ENCODE measurements at places on chromosomes 1 and 21.

DNA sequence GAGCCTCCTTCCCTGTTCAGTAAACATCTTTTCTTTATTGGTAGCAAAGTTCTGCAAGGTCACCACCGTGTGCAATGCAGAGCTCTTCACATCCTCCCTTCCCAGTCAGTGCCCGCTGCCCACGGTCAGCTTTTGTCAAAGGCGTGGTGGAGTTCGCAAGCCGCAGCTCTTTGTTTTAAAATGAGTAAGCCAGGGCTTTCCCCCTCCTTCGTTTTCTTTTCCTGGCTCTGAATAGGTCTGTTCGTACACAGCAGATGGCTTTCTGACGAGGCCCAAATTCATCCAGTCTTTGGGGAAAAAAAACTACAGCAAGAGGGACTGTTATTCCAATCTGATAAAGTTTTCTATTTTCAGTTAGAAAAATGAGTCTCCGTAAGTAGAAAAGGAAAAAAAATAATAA lies 153.2 kb downstream of the LRIG2 start:
- DNase-seq, result peak; percentile 16

DNA sequence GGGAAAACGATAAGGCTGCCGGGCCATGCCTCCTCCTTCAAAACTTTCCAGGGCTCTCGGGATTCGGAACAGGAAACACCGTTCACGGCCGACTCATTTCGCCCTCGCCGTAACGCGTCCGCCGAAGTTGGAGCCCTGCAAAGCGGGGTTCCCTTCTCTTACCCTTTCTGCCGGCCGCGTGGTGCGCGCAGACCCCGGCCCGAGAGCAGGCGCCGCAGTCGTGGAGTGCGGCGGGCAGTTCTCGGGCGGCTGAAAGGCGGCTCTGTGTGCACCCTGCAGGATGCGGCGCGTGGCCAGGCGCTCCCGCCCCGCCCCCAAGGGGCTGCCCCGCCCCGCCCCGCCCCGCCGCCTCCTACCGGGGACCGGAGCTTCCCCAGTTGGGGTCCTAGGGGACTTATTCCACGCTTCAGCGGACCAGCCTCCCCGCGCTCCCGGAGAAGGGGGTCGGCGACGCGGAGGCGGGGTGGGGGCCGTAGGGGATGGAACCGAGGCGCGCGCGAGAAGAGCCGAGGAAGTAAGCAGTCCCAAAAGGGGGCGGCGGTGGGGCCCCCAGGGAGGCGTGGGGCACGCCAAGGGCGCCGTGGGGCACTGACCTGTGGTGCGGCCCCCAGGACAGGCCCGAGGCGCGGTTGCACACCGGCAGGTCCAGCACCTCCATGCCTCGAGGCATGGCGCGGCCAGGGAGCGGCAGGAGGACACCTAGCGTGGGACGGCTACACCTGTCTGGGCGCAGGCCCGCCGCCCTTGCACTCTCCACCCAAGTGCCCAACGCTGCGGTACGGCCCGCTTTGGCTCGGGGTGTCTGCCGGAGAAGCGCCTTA lies at the start of gene MCOLN2:
TSS of gene MCOLN2 (minus strand) at position 268 of the 821 bp plus-strand sequence. CDS start at position 27, 241 bp downstream.
- peak; percentile 90 for DNase-seq

- DNase-seq, result peak; percentile 79
Measured at GRCh38 chr1:202807926-202808757, at the start of gene KDM5B. Gene KDM5B, minus strand, starts transcription at chr1:202808421. Its CDS starts 116 bp downstream, at chr1:202808305.

- no peak for DNase-seq
Measured at GRCh38 chr1:213982289-213982671, 5.5 kb upstream of the PROX1 start.

- DNase-seq, result no peak
Measured at GRCh38 chr1:110707232-110707631, 32.5 kb upstream of the KCNA3 start.

- no peak for DNase-seq
Measured at GRCh38 chr1:54885237-54885679, 1.7 kb downstream of the DHCR24 start.

- DNase-seq, result no peak
Measured at GRCh38 chr1:157240495-157241184, 102.4 kb upstream of the ETV3 start.

DNA sequence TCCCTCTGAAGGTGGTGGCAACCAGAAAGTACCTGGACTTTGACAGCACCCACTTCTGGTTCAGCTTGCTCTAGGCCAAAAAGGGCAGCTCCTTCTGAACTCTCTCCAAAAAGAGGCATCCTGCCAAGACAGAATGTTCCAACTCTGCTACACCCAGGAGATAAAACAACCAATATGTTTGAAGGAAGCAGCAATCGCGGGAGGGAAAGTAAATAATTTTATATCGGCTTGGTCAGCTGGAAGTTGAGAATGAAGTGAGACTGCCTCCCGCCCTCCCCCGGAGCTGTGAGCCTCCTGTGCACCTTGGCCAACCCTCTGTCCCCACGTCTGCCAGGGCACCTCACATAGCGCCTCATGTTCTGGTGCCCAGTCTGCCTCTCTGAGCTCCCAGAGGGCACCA lies 130.3 kb upstream of the ATP1A1 start:
- DNase-seq, result no peak

- peak; percentile 57 for DNase-seq
Measured at GRCh38 chr1:21337928-21338572, 47.8 kb upstream of the ECE1 start.

- no peak for DNase-seq
Measured at GRCh38 chr1:23103001-23103889, 65.4 kb downstream of the LUZP1 start.

DNA sequence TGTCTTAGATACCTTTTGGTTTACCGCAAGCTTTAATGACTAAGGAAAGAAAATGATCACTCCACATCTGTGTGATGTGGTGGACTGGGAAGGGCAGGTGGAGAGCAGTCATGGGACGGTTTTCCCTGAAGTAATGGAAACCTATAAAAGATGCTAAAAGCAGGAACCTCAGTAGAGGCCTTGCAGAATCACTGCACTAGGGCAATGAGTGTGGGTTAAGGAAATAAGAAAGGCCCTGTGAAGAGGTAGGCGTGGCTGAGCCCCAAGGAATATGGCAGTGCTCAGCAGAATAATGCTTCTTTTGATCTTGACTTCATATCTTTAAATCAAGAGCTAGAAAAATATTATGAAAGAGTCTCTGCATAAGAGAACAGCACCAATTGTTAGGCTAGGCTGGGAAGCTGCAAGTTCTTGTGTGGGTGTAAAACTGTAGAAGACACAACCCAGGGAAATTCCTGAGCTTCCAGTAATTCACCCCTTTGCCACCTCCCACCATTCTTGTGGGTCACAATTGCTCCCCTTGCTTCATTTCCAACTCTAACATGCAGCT lies 49.9 kb downstream of the CLCA4 start:
- DNase-seq, result no peak

GRCh38 chr1:98675282-98675681 lies 13.8 kb downstream of the SNX7 start:
- no peak for DNase-seq

DNA sequence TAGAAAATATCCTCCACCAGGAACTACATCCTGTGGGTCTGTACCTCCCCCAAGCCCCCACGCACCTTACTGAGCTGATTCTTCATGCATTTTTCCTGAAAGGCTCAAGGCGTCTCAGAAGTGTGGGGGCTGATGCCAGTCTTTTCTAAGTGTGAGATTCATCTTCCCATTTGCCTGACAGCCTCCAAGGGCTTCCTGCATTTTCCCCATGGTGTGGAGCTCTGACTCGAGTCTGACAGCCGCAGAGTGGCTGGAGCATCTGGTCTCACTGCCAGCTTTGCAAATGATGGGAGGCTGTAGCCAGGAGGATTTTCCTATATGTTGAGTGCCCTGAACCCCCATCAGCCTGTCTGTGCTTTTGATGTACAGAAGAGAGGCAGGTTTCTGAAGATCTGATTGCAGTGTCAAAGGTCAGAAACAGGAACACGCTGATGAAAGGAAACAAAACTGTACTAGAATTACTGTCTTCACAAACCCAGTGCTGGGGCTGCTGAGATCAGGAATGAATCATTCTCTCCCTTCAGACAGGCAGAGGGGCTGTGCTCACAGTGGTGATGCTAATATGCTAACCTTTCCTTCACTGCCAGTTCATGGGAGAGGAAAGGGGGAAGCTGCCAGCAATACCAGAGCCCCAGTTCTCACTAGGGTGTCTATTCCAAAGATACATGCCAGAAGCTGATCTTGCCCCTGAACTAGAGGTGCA lies 201.5 kb upstream of the C1orf174 start:
- no peak for DNase-seq

DNA sequence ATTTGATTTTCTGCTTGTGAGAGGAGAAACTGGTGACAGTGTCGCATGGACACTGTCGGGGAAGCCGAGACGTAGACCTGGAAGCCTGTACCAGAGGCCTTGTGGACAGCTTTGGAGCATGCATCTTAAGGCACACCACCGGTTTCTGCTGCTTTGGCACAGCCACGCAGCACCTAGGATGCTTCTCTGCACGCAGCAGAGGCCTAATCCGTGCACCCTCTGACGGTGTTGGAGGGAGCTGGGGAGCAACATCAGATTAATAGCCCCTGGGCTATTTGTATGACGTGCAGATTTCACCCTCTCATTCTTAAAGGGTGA lies 30.3 kb downstream of the TEX35 start:
- DNase-seq, result no peak

DNA sequence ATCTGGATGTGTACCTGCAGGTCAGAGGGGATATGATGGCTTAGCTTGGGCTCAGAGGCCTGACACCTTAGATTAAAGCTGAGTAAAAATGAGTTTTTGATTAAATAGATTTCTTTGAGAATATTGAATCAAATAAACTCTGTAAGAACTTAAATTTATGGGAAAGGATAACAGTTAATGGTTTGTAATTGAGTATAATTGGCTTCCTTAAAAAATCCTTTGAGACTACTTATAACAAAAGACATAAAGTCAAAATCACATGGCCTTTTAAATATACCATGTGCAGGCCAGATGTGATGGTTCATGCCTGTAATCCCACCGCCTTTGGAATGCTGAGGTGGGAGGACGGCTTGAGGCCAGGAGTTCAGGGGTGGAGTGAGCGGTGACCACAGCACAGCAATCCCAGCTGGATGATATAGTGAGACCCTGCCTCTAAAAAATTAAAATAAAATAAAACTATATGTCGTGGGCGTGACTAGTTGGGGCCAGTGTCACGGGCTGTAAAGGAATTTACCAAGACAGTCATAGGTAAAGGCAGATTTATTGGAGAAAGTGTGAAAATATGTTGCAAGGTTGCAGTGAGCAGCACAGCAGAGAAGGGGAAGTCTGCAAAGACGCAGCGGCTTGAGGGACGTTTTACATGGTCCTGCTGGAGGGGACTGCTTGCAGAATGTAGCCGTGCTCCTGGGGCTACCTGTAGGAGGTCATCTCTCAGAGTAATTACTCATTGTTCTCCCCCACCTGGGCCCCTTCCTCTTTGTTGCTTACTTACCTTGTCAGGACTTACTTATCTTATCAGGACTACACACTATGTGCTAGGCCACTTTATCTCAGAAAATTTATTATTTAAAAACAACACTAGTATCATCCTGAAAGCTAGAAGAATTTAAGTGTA lies 122.3 kb downstream of the ZMYM4 start:
- DNase-seq, result no peak

- DNase-seq, result no peak
Measured at GRCh38 chr21:38798481-38798882, 7.2 kb upstream of the ETS2 start.

- DNase-seq, result no peak
Measured at GRCh38 chr1:245762396-245762910, 607.7 kb downstream of the KIF26B start.

- DNase-seq, result no peak
Measured at GRCh38 chr21:22444990-22445389, 1446.8 kb downstream of the NCAM2 start.

- peak; percentile 55 for DNase-seq
Measured at GRCh38 chr21:32463889-32464300, 51.4 kb downstream of the EVA1C start.

DNA sequence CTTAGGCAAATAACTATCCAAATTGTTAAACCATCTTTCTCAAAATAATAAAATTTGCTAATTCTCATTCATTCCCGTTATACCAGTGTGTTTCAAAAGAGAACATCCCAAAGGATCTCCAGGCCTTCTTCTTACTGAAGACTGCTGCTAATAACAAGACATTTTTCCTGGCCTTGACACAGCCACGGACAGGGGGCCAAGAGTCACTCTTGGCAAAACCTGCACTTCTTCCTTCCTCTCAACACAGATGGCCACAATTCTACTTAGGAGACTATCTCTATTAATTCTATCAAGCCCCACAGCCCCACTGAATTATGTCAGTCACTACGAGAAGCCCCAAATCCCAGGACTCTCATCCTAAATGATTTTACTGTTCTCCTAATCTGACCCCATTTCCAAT lies 86.0 kb downstream of the EVI5 start:
- DNase-seq, result no peak

- no peak for DNase-seq
Measured at GRCh38 chr1:77841574-77841973, 46.9 kb upstream of the NEXN start.

- no peak for DNase-seq
Measured at GRCh38 chr1:96445302-96445701, 276.3 kb upstream of the PTBP2 start.

GRCh38 chr21:42079008-42079938 lies 8.2 kb downstream of the UMODL1 start:
- DNase-seq, result no peak

- DNase-seq, result no peak
Measured at GRCh38 chr1:202662081-202662480, 48.2 kb downstream of the SYT2 start.

GRCh38 chr21:33259995-33260394 lies 6.2 kb upstream of the IL10RB start:
- DNase-seq, result no peak

GRCh38 chr1:58108783-58109182 lies 437.7 kb downstream of the OMA1 start:
- no peak for DNase-seq

DNA sequence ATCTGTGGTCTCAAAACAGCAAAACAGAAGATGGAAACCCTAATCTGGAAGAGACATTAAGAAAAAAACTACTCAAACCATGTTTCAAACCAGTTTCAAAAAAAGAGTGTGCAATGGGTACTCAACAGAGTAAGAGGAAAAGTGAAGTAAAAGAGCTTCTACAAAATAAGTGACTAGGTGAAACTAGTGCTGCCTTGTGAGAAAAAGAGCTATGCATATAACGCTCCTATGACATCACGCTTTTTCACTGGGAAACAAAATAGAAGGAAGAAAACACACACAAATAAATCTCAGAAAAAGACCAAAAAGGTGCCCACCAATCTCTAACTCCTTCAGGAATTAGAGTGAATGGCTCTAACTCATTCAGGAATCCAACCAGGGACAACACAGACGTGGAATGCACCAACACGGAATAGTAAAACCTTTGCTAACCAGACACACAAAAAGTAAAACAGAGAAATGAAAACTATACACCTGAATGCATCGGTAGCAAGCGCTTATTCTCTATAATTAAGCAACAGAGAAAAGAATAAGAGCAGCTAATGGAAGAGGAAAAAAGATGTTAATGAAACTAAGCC lies 1.3 kb downstream of the FOXJ3 start:
- no peak for DNase-seq

GRCh38 chr1:189782295-189782694 lies 695.4 kb downstream of the BRINP3 start:
- DNase-seq, result no peak

- no peak for DNase-seq
Measured at GRCh38 chr1:184472136-184472535, 85.3 kb downstream of the C1orf21 start.

- no peak for DNase-seq
Measured at GRCh38 chr21:29163341-29164115, 33.1 kb downstream of the MAP3K7CL start.
